ENCODE measurements at places on chromosomes 4 and X.

DNA sequence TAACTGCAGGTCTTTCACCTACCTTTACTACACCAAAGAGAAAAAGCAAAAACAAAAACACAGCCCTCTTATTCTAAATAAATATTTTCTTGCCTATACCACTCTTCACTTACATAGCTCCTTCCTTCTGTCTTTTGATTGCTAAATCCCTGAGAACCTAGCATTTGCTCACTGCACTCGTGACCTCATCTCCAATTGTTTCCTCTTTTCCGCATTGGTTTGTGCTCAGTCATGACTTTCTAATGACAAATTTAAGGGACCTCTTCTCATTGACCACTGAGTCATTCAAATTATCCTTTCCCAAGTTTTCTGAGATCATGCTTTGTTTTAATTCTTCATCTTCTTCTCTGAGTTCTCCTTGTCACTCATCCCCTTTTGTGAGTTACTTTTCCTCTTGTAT lies 1697.1 kb downstream of the STIM2 start:
- DNase-seq: no peak

DNA sequence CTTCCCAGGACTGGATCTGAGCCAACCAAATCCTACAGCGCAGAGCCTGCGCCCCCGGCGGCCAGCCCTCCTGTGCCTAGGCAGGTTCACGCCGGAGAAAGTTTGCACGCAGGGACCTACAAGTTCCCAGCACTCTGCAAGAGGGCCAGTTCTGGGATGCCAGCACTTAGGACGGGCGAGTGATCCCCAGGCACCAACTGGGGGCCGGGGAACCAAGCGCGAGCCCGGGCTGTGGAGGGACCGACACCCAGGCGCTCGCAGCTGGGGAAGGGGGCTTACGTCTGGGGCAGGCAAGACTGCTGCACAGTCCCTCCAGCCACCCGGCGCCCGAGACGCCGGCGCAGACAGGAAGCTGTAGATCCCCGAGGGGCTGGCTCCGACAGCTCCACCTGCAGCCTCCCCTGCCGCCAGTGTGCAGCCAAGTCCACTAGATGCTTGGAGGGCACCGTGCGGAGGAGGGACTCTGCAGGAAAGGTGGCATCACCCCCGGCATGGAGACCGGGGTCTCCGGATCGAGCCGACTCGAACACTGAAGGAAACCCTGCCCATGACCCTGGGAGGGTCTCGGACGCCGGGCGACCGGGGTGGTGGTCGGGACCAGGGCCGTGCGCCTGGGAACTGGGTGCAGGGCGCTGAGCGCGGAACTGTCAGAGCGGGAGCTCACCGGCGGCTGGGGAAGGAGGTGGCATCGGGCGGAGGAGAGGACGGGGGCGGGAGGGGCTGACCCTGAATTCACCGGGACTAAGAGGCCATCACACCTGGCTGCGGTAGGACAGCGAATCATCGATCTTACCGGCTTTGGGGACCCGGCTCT lies 566 bp downstream of the CORIN start:
- DNase-seq: peak; percentile 66

DNA sequence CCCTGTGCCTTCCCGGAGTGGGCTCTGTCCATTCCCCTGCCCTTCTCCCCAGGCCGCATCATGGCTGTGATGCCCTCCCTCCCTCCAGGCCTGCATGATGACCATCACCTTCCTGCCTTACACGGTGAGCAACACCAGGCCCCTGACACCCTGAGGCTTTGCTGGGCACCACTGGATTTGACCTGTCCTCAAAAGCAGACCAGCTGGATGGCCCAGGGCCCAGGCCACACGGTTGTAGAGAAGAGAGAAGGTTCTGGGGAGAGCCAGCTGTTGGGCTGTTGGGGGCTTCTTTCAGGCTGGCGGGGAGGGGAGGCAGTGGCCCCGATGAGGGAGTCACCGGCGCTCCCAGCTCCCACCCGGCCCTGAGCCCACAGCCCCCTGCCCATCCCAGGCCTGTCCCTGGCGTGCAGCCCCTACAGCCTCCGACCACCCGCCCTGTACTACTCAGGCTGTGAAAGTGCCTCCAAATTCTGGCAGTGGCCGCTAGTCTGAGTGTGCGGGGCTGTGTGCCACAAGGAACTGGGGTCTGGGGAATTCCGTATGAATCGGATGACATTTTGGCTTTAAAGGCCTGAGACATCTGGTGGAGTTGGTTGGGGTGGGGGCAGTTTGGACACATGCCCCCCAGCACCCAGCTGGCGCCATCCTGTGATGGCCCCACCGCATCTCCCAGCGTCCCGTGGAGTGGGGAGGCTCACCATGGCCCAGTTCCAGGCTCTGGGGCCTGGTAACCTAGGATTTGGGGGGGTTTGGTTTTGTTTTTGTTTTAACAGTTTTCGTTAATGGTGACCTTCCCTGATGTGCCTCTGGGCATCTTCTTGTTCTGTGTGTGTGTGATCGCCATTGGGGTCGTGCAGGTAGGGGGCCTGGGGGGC lies 19.6 kb downstream of the TMEM175 start:
- no peak for DNase-seq

- DNase-seq: no peak
Observed at GRCh38 chrX:56130436-56130835, 101.7 kb upstream of the KLF8 start.

DNA sequence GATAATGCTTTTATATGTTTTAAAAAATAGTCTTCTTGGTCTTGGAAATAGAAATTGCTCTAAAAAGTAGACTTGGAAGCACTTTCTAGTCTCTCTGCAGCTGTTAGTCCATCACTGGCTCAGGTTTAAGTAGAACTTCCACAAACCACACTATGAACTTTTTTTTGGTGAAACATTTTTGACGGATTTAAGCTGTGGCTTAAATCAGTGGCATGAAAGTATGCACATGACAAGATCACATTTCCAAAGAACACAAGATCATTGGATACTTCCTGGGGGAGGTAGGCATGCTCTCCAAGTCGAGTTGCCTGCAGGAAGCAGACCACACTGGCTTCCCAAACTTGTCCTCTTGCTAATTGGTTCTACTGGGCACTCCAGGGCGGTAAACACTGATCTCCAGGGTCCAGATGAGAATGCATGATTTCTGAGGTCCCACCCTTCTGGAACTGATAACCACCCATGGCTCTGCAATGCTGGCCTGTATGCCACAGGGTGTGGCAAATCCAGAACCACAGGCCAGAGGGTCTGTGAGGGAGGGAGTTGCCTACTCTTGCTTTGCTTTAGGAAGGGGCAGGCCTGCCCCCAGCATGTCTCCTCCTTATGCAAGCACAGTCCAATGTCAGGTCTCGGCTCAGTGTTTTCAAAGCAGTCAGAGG lies 331.9 kb upstream of the SFRP2 start:
- no peak for DNase-seq

- DNase-seq: no peak
Observed at GRCh38 chr4:1105662-1106061, 7.7 kb downstream of the RNF212 start.

- no peak for DNase-seq
Observed at GRCh38 chrX:18696653-18697052, 10.8 kb upstream of the PPEF1 start.

- no peak for DNase-seq
Observed at GRCh38 chrX:48737940-48738339, 23.6 kb upstream of the GLOD5 start.

DNA sequence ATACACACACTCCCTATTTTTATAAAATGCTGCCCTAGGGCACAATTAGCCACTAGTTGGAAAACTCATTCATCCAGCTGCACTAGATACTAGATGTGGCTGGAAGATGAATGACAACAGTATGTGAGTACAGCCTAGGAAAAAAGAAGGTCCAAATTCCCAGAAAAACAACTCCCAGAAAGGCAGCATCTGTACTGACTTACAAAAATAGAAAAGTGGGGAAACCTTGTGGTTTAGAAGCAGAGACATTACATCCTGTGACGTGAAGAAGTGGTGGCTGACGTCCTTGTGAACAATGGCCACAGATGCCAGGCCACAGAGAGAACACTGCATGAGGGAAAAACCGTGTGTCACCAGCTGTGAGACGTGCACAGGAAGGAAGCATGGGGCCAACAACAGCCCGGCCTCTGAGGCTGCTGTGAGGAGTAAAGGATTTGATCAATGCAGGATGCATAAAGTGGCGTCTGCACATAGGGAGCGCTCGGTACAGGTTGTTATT lies 81.2 kb downstream of the SPRY1 start:
- DNase-seq: peak; percentile 90

- DNase-seq: no peak
Observed at GRCh38 chr4:117162976-117163375, 77.6 kb upstream of the TRAM1L1 start.

GRCh38 chr4:95548738-95549245 lies at the start of gene UNC5C:
TSS of gene UNC5C (minus strand) at chr4:95548973.
- DNase-seq: no peak

DNA sequence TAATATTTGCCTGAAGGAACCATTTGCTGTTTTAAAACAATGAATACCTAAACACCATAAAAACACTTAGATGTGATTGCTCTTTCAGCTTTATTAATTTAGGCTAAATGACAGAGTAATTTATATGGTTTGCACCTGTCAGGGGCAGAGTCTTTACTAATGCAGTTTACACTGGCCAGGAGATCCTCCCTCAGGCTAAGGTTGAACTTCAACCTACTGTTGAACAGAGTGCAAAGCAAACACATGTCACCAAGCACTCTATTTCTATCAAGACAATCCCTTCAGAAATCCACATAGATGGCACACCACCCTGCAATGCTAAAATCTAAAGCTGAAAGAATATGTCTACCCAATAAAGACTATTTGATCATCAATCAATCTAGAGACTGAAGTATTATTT lies 147.3 kb downstream of the KLHL13 start:
- no peak for DNase-seq

DNA sequence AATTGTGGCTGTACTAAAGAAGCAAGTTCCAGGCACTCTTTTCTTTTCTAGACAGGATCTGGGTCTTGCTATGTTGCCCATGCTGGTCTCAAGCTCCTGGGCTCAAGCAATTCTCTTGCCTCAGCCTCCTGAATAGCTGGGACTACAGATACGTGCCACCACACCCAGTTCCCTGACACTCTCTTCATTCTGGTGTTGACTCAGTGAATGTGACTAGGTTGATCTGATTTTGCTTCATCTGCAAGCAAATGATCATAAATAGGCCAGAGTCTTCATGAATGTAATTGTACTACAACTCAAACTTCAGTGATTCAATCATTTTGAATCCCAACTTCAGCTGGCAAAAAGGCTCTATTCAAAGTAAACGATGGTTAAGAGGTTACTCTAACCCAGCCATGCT lies 78.5 kb downstream of the APBB2 start:
- DNase-seq: no peak

GRCh38 chr4:109157696-109158095 lies 144.8 kb downstream of the COL25A1 start:
- DNase-seq: no peak

- no peak for DNase-seq
Observed at GRCh38 chrX:78213331-78213730, 73.9 kb upstream of the TAF9B start.

- peak; percentile 61 for DNase-seq
Observed at GRCh38 chr4:125091-125771, 930 bp downstream of the ZNF718 start.

DNA sequence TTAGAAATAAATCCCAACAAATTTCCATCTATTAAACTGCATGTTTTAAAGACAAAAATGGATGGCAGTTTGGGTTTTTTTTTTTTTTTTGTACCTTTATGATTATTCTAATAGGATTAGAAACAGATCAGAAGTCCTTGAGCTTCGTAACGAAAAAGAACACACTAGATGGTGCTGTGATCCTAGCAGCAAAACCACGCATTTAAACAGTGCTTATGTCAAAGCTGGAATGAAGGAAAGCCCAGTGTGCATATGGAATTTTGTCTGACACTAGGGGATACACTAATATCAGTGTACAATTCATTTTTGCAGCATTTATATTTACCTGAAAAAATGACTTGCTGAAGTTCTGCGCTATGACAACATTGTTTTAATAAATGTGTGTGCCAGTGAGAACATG lies 229.1 kb downstream of the VEGFC start:
- DNase-seq: no peak

GRCh38 chr4:7282786-7283440 lies 90.6 kb downstream of the SORCS2 start:
- DNase-seq: no peak

GRCh38 chr4:152901205-152901604 lies 34.9 kb upstream of the FHDC1 start:
- DNase-seq: no peak

GRCh38 chr4:84733343-84734033 lies 150.6 kb downstream of the CDS1 start:
- no peak for DNase-seq

DNA sequence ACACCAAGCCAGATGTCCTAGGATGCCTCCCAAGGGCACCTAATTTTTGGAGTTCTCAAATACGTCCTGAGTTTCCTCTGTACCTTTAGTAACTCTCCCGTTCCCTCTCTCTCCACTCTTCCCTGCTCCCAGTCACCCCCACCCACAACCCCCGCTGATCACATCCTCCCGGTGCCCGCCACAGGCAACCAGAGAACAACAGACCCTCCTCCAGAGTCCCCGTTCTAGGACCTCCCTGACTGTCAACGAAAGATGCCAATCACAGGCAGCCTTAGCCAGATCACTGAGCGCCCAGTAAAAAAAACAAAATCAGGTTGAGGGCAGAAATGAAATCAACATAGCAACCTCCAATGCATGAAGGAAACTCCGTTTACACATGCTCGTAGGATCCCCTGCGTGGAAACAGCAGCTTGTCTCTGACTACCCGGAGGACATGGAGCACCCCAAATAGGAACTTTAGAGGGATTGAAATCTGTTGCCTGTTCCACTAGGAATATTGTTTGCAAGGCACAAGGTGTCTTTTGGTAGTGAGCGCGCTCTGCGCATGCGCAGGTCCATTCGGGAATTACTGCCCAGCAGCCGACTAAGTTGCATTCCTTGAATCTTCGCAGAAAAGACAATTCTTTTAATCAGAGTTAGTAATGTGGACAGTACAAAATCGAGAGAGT lies at the start of gene GABRB1:
TSS of gene GABRB1 (plus strand) at position 557 of the 668 bp plus-strand sequence.
- no peak for DNase-seq

GRCh38 chr4:76697129-76697803 lies 200.7 kb downstream of the SOWAHB start:
- DNase-seq: no peak

GRCh38 chrX:71603618-71604017 lies 14.7 kb downstream of the CXCR3 start:
- no peak for DNase-seq

- no peak for DNase-seq
Observed at GRCh38 chr4:144185086-144185485, 44.6 kb upstream of the GYPA start.

All from natural killer cell treated with Interleukin-12 subunit alpha and Interleukin-12 subunit beta and Interleukin-15 and Interleukin-18, amount 100 ng/mL, for 72 hours (primary cell).